ENCODE measurements at places on chromosomes 12 and 14. TPM values are rescaled to one million over a fixed set of nuclear protein-coding genes. Genes with fewer than 3 reads are reported as not detected.
A peak's percentile ranks its signal among the peaks of the same experiment; 100 is the strongest.

- peaks cover 9% of the 10 kb centered on the region for H3K4me1 ChIP-seq
- no peak overlapping the region for H3K4me3 ChIP-seq
- peaks cover 1% of the 10 kb centered on the region for H3K36me3 ChIP-seq
- no peak overlapping the region for H3K27ac ChIP-seq
- no peaks in the 10 kb centered on the region for H3K27me3 ChIP-seq
- no peak for DNase-seq
These were observed 19.2 kb downstream of the PLEK2 start for GRCh38 chr14:67392800-67393199.

- DNase-seq, result no peak
- no peak overlapping the region for H3K4me3 ChIP-seq
- no peak overlapping the region for H3K27ac ChIP-seq
These were observed 12.9 kb downstream of the RIOX1 start for GRCh38 chr14:73503648-73504047.

DNA sequence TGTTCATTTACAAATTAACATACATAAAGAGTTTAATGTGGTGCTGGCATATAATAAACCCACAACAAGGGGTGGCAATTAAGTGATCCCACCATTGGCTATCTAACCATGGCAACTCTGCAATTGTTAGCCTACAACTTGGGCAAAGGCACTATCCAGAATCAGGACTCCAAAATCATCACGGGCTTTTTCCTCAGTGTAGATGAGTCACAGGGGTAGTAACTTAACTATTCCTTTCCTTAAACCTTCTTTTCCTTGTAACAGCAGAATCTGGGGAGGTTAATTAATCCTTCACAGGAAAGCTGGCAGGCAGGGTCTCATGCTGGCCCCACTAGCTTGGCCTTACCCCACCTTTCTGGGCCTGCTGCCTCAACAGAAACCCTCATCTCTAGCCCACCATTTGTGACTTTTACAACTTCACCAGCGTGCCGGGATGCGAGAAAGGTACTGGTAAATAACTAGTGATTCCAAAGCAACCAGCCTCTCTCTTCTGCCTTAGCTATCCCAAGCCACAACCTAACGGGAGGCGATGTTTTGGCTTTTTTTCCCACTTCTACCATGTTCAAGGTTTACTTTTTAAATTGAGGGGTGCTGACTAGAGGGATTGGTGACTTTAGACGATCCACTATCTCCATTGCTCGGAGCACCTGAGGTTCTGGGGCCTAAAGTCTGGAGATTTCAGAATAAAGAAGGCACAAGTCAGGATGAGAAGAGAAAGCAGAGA lies 744 bp downstream of the ATP5MC2 start:
- DNase-seq, result no peak
- peaks cover 41% of the 10 kb centered on the region for H3K36me3 ChIP-seq
- H3K4me1 ChIP-seq, result peaks cover 32% of the 10 kb centered on the region
- peak overlapping the region; percentile 95 for H3K4me3 ChIP-seq
- H3K27me3 ChIP-seq, result peaks cover 13% of the 10 kb centered on the region

DNA sequence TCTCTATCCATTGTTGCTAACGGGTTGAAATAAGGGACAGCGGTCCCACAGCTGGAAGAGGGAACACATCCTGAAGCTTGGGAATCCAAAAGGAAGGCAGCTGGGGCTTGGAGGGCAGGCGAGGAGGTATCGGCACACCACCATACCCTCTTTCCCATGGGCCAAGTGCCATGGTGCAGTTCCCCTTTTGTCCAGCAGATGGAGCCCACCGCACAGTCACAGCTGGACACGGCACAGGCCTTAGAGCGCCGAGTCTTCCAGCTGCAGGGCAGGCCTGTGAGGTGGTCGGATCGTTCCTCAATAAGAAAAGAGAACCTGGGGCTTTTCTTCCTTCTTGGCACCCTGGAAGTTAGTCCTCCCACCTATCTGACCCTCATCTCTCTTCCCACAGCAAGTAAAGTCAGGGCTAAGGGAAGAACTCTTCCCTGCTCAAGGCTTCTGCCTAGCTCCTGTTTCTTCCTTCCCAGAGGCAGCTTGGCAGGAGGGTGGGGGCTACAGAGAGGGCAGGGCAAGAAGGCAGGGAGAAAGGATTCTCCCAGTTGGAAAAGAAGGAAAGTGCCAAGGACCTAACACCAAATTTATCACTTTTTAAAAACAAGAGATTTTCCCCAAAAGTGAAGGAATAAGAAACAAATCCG lies 8.6 kb downstream of the PPP1R1A start:
- DNase-seq, result peak; percentile 93
- no peak overlapping the region for H3K27ac ChIP-seq
- H3K4me3 ChIP-seq, result no peak overlapping the region
- H3K27me3 ChIP-seq, result peaks cover 6% of the 10 kb centered on the region

- H3K27ac ChIP-seq, result no peak overlapping the region
- peak; percentile 41 for DNase-seq
- peak overlapping the region; percentile 84 for H3K4me3 ChIP-seq
- no peaks in the 10 kb centered on the region for H3K36me3 ChIP-seq
These were observed 1.6 kb downstream of the DPF3 start for GRCh38 chr14:72892103-72892878.

HOXC10 gene
- not detected for total RNA-seq

KRT74 gene
- total RNA-seq, result not detected

Measured in activated naive CD4-positive, alpha-beta T cell treated with anti-CD3 and anti-CD28 coated beads for 36 hours (primary cell).